ENCODE measurements at places on chromosomes 2 and 18.

GRCh38 chr18:55781481-55781957 lies 193.5 kb upstream of the TCF4 start:
- no peak for DNase-seq

- no peak for DNase-seq
Observed at GRCh38 chr2:117486081-117486480, 328.4 kb upstream of the DDX18 start.

DNA sequence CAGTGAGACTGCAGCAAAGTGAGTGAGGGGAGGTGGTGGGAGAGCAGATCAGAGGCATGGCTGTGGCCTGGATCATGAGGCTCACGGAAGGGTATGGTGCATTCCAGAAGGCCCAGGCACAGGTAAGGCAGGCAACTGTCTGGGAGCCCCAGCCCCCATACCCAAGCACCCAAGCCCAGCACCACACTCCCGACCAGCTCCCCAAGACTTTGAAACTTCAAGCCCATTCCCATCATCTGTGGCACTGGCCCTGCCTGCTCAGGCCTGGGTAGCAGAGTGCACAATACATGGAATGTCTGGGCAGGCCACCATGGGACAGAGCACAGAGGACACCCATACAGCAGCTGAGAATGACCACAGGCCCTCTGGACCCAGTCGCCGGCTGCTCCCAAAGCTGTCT lies 202.6 kb upstream of the ARL4C start:
- DNase-seq = no peak

GRCh38 chr2:60961457-60961856 lies 56.1 kb upstream of the PEX13 start:
- DNase-seq = no peak

DNA sequence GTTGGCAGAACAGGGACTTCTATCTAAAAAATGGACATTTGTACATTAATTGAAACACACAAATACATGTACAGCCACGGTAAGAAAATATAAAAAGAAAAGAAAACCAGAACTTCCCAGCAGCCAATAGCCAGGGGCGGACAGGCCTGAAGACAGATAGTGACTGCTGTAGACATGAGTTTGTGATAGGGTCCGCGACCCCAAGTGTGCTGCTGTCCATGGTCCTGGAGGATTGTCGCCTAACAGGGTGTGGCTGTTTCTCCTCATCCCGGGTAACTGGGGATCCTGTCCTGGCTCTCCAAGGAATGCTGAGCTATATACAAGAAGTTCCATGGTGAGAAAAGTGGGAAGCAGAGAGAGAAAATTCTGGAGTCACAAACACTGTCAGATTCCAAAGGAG lies 266.5 kb upstream of the SALL3 start:
- DNase-seq = no peak
